Immature natural killer cell (primary cell): ENCODE measurements at places on chromosomes 6 and 20. TPM values are rescaled to one million over a fixed set of nuclear protein-coding genes. Genes with fewer than 3 reads are reported as not detected.

DIDO1 gene
- polyA plus RNA-seq, result 48.8 TPM

DNA sequence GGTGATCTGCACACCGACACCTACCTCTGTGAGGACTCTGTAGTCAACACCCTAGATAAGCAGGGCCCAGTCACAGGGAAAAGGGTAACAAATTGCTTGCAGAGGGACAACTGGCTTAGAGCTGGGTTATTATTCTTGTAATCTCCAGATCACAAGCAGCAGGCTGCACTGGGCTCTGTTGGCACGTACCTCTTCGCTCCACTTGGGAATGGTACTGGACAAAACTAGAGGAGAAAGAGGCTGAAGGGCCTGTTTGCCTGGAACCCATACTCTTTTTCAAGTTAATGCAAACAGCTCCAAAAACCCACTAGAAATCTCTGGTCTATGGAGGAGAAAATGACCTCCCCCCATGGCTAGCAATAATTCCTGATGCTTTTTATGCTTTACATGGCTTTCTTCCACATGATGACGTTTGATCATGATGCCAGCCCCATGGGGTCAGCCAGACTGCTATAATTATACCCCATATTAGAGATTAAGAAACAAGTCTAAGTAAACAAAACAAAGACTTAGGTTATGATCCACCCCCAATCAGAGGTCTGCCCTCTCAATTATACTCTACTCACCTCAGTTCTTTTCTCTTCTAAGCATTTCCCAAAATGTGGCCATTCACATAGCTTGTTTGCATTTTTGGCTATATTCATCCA lies 190.0 kb downstream of the UNC5CL start:
- peaks cover 15% of the 10 kb centered on the region for H3K27me3 ChIP-seq
- no peaks in the 10 kb centered on the region for H3K36me3 ChIP-seq
- no peak overlapping the region for H3K27ac ChIP-seq
- H3K4me1 ChIP-seq, result no peaks in the 10 kb centered on the region
- no peak overlapping the region for H3K4me3 ChIP-seq

MRAP2 gene
- not detected for polyA plus RNA-seq

TRIM40 gene
- polyA plus RNA-seq, result not detected

DNA sequence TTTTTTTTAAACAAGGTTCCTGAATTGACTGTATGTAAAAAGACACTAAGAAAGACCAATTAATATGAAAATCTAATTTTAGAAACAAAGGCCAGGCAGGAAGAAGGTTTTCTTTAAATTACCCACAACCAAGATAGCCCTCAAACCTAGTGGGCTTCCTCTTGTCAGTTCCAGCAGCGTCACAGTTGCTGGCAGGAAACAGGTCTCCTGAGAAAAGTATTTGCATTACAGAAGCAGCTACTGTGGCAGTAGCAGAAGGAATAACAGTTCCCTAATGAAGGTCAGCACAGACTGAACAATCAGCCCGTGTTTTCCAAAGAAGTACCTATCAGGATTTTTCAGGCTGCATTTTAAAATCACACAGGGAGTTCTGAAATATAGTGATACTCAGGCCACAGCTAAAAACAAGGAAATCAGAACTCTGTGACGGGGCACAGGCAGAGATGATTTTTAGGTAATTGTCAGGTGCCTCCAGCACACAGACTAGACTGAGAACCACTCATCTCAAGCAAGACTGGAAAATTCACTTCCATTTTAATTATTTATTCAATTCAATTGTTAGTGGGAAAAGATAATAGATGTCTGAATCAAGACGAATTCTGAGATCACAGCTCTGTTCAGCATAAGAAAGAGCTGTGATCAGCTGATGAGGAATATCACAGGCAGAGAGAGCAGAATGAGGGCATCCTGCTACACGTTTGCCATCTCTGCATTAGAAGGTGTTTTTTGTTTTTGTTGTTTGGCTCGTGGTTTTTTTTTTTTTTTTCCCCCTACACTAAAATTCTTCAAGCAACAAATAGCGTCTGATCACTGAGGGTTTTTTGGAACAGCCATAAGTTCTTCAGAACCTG lies 230.5 kb upstream of the KHDRBS2 start:
- no peak overlapping the region for H3K27ac ChIP-seq
- H3K4me1 ChIP-seq, result peaks cover 14% of the 10 kb centered on the region
- H3K36me3 ChIP-seq, result no peaks in the 10 kb centered on the region
- no peaks in the 10 kb centered on the region for H3K27me3 ChIP-seq
- DNase-seq, result no peak
- no peak overlapping the region for H3K4me3 ChIP-seq
